ENCODE measurements at places on chromosomes 7 and 10.

GRCh38 chr7:71005109-71005508 is 126.8 kb upstream of the GALNT17 start:
- DNase-seq = no peak

DNA sequence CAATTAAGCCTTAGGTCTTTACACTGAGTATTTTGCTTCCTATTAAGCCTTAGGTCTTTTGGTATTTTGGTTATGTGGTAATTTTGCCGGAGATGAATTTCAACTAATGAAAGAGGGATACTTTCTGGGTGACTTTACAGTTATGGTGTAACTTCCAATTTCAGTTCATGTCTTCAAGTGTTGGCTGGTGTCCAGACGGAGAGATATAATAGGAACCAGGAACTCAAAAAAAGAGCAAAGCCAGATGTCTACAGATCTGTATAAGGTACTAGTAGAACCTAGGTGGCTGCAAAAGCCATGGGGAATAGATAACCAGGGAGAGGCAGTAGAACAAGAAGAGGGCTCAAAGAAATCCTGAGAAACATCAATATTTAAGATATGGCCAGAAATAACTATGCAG is 12.3 kb downstream of the ERCC6 start:
- no peak for DNase-seq

DNA sequence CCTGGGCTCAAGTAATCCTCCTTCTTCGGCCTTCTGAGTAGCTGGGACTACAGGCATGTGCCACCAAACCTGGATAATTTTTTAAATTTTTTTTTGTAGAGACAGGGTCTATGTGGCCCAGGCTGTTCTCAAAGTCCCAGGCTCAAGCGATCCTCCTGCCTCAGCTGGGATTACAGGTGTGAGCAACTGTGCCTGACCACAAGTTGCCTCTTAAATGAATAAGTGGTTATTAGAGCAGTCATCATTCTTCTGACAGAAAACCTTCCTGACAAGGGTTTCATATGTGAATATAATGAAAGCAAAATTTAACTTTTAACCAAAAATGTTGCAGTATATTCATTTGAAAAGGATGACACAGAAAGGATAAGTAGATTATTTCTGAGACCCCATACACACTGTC is 532.5 kb downstream of the GRM8 start:
- no peak for DNase-seq

DNA sequence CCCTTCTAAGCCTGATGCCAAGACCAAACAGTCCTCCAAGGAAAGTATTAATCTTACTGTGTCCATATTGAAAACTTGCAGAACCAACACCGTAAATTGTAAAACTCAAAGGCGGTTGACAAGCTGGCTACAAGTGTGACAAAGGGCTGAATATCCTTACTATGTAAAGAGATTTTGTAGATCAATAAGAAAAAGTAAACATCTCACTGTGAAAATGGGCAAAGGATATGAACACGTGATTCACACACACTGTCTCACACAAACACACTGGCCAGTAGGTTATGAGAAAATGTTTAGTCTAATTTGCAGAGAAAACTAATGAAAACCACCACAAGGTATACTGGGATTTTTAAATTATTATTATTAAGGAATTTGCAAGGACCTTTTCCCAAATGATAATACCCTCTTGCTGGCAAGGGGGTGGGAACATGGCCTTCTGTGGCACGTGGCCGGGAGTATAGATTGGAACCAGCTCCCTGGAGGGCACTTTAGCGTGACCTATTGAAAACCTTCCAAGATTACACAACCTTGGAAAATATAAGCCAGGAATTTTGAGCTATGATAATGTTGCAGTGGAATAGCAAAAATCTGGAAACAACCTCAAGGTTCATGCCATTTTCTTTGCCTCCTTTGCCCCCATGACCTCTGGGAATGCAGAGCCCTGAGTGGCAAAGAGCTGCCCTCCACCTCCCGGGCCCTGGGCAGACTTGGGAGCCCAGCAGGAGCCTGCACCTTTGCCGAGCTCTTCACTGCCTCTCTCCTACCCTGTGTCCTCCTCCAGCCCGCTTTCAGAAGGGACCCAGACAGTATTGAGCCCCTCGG is 26.2 kb upstream of the SLC29A3 start:
- DNase-seq = no peak

GRCh38 chr7:112869111-112869774 is 79.0 kb upstream of the TMEM168 start:
- peak; percentile 41 for DNase-seq

DNA sequence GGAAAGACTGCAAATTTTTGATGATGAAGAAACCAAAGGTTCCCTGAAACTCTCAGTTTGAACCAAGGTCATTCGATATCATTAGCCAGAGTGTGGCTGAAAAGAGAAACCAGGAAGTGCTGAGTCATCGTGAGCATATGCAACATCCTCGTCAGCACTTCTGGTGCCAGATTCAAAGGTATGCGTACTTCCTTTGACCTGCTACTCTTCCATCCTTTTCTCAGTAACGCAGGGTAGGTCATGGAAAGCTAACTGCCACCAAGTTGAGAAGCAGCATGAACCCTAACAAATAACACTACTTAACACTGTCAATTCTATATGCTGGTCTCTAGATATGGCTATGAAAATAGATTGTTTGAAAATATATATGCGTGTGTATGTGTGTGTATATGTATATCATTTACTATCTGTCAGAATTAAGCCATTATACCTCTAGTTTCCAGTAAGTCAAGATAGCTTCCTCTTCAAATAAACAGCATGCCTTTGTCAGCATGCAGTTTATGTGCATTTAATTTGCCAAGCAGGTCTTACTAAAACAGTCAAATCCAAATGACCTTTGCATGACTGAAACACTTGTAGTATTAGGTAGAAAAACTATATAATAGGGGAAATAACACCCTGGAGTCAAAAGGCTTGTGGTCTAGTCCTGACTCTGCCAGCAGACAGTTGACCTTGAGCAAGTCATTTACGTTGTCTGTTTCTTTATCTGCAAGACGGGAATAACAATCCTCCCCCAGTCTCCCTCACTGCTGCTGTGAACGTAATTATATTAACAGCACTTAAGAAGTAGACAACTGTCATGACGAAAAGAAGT is 26.4 kb downstream of the CDK6 start:
- peak; percentile 27 for DNase-seq

GRCh38 chr10:29386342-29386999 is 97.6 kb downstream of the LYZL1 start:
- DNase-seq = no peak

DNA sequence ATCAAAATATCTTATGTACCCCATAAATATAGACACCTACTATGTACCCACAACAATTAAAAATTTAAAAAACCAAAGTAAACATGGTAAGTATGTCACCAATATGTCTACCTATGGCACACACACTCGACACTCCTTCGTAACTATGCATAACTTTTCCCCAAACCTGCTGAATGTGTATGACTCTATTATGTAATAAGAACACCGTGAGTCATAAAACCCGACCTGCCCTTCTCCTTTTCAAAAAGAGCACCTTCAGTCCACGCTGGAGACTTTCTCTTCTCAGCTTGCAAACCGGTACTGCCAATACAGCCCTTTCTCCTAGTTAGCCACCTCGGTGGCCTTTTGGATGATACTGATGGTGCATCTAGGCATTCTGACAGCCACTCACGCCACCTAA is 186.3 kb downstream of the PRPF18 start:
- no peak for DNase-seq

DNA sequence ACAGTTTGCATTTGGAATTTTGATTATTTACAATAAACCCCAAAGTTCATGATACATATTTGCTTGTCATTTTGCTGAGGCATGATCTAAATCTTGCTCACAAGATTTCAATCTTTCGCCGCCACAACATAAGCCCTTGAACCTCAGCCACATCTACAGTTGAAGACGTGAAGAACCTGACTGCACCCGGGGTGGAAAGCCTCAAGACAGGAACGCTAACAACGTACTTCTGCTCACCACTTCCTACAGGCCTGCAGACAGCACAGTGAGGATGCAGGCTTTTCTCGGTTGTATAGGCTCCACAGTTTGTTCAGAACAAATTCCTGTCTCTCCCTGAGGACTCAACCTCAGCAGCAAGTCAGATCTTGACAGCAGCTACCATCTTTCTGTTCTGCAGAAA is 393.8 kb upstream of the PRKCQ start:
- no peak for DNase-seq

GRCh38 chr7:86768967-86769760 is 125.5 kb downstream of the GRM3 start:
- no peak for DNase-seq

- no peak for DNase-seq
Observed at GRCh38 chr10:3757250-3757637, 27.8 kb downstream of the KLF6 start.

- no peak for DNase-seq
Observed at GRCh38 chr7:75584354-75584753, 92.2 kb downstream of the SPDYE5 start.

- no peak for DNase-seq
Observed at GRCh38 chr7:254337-255037, 35.5 kb upstream of the FOXL3 start.

- peak; percentile 67 for DNase-seq
Observed at GRCh38 chr7:158818325-158819213, 10.7 kb downstream of the ESYT2 start.

- DNase-seq = no peak
Observed at GRCh38 chr7:93314449-93314848, 82.3 kb downstream of the VPS50 start.

DNA sequence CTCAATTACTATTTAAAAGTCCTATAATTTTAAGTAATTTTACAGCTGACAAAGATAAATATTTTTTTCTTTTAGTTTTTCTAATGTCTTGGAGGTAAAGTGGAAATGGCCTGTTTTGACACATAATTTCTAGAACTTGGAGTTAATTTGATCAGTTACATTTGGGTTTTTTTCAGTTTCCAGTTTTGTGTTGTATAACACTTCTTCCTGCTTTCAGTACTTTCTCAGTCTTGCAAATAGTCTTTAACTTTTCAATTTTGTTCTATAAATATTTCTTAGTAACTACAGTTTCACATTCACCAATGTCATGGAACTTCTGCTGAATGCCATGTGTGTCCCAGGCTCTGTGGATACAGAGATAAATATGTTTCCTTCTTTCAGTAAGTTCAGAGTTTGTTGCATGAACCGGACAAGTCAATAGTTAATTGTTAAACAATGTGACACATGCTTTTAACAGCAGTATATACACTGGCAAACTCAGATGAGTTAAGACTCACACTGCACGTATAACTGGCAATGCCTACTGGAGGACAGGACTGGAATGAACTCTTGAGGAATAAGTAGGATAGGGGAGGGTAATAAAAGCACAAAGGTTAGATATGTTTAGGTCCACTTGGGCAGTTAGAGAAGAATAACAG is 4.6 kb downstream of the SHOC2 start:
- DNase-seq = no peak

- no peak for DNase-seq
Observed at GRCh38 chr7:142587578-142588191, 161.6 kb upstream of the PRSS1 start.

DNA sequence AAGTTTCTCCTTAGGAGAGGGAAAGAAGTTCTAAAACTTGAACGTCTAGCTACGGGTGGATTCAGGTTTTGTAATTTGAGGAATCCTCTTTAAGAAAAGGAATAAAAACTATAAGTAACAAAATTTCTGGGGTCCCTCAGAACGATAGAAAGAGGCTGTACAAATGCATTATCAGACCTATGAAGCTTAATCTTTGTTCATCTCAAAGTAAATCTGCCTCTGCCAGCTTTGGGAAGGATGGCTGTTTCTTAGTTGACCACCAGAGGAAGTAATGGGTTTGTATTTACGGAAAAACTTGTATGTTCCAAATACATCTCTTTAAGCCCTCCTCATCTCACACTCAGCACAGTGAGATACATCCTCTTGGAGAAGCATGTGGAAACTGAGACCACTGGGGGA is 864 bp downstream of the PSTK start:
- no peak for DNase-seq

DNA sequence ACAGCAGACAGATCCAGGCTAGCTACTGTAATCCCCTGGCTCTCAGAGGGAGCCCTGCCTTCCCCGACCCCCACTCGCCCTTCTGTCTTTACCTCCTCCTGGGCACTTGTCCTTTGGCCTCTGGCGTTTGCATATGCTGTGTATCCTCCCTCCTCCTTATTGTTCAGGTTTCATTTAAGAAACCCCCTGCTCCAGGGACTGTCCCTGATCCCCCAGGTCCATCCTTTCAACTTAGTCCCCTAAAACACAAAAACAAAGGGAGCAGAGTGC is 25.7 kb downstream of the GRID1 start:
- DNase-seq = no peak

- no peak for DNase-seq
Observed at GRCh38 chr7:130667593-130668257, 823 bp downstream of the COPG2 start.

DNA sequence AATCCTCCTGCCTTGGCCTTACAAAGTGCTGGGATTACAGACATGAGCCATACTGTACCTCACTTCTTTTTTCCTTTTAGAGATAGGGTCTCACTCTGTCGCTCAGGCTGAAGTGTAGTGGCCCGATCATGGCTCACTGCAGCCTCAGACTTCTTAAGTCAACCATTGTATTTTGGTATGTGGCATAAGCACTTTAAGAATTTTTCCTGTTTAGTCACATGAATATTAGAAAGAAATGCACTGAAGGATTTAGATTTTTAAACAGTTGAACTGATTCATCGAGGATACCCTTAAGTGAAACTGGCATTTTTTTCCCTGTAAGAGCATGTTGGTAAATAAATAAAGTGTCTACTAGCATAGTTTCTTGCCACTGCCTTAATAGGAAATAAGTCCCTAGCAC is 319.3 kb upstream of the CACNA2D1 start:
- DNase-seq = no peak

- DNase-seq = no peak
Observed at GRCh38 chr7:51279391-51280023, 37.1 kb downstream of the COBL start.

GRCh38 chr10:87712913-87713616 is 53.4 kb downstream of the PAPSS2 start:
- DNase-seq = no peak

GRCh38 chr7:124702385-124702784 is 63.2 kb downstream of the GPR37 start:
- DNase-seq = no peak

All from activated naive CD4-positive, alpha-beta T cell treated with anti-CD3 and anti-CD28 coated beads, Interleukin-2, amount 50 U/mL, for 16 hours (primary cell).